Activated naive CD4-positive, alpha-beta T cell treated with anti-CD3 and anti-CD28 coated beads, Interleukin-2, amount 10 ng/mL, durations not matched to agents 7 days and 5 days (primary cell): ENCODE measurements at places on chromosomes 7 and 10.

- DNase-seq = no peak
These were observed 181.3 kb downstream of the RTKN2 start for GRCh38 chr10:62087329-62087728.

GRCh38 chr7:125396466-125397151 is 467.0 kb upstream of the POT1 start:
- no peak for DNase-seq

DNA sequence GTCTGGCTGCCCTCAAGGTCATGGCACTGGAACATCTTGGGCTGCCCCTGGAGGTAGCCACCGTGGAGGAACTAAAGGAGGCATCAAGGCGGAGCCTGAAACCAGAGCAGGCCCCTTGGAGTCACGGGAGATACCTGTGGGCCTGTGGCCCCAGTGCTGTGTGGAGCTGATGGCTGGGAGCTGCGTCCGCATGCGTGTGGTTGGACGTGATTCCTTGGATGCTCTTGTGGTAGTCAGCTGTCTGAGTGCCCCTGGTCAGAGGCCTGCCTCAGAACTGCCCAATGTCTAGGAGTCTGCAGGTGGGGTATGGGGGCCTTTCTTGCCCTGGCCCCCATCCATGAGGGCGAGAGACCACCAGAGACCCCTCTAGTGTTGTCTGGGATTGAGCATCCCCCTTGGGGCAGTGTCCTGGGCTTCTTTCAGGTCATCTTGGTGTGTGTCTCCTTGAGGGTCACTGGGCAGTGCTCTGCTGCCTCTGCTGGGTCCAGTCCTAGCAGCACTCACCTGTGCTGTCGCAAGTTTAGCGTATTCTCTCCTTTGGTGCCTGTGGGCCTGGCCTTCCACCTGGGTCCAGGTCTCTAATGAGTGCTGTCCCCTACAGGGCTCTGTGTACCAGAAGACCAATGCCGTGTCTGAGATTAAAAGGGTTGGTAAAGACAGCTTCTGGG is 8.1 kb downstream of the PGAM2 start:
- no peak for DNase-seq

GRCh38 chr10:122845783-122846332 is at the start of gene CUZD1:
Gene CUZD1, minus strand, starts transcription at chr10:122845857. Its CDS starts 14 bp downstream, at chr10:122845843.
- DNase-seq = no peak

DNA sequence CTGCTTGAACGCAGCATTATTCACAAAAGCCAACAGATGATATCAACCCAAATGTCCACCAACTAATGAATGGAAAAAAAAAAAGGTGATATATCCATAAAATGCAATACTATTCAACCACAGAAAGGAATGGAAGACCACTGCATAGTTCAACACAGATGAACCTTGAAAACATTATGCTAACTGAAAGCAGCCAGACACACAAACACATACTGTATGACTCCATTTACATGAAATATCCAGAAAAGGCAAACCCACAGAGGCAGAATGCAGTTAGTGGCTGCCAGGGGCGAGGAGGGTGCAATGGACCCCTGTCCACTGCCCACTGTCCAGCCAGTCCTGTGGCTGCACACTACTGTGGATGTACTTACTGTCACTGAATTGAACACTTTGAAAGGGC is 36.6 kb downstream of the KIAA1549 start:
- DNase-seq = no peak

DNA sequence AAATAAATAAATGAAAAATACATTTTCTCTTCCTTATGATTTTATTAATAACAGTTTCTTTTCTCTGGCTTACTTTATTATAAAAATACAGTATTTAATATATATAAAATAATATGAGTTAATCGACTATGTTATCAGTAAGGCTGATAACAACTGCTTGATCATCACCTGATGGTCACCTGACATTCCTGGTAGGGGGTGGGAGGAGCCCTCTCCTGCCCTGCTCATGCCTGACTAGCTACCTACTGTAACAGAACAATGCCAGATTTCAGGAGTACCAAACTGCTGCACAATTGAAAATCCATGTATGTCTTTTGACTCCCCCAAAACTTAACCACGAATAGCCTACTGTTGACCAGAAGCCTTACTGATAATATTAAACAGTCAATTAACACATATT is 1.3 kb upstream of the APBB1IP start:
- DNase-seq = no peak

GRCh38 chr7:128804484-128804883 is 12.7 kb downstream of the CCDC136 start:
- DNase-seq = no peak

DNA sequence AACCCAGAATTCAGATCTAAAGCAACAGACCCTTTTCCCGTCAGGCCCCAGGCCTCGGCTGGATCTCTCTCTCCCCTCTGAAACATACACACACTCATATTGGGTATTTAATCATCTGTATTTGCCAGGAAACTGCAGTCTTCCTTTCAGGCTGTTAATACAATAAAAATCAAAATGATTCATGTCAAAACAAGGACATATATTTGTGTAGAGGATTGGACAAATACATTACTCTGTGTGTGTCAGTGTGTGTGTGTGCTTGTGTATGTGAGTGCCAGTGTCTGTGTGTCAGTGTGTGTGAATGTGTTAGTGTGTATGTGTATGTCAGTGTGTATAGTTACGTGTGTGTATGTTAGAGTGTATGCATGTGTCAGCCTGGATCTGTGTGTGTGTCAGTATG is 90.8 kb downstream of the JCAD start:
- DNase-seq = no peak

DNA sequence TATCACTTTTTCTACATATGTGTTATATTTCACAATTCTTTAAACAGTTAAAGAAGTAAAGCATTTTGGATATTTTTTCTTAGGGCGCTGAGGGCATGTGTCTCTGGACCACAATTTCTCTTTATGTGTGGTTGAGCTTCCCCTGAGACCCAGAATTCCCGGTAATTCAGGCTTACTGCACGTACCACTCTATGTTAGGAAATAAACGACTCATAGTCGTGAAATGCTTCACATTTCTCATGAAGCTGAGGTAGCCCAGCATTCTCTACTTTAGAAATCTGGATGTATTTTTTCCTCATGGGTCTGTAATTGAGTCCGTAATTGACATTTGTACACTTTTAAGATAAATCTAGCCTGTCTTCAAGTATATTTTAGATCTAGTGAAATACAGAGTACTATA is 170.6 kb downstream of the FZD1 start:
- DNase-seq = no peak

- no peak for DNase-seq
These were observed 19.9 kb upstream of the ZEB1 start for GRCh38 chr10:31299119-31299518.

DNA sequence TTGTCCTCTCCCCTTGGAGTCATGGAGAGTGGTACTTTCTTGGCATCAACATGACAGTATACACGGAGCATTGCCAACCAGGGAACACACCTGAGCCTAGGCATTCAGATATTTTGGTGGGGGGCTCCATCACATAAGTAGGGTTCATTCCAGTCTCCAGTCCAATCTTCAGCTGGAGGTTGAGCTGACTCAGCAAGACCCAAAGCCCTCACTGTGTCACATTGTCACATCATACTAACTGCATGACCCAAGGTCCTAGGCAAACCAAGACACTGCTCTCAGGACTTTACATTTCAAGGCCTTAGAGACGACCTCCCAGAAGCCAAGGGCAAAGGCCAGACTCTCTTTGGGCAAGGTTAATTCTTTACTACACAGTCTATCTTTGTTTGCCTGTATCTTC is 190.1 kb downstream of the TMEM178B start:
- DNase-seq = no peak

DNA sequence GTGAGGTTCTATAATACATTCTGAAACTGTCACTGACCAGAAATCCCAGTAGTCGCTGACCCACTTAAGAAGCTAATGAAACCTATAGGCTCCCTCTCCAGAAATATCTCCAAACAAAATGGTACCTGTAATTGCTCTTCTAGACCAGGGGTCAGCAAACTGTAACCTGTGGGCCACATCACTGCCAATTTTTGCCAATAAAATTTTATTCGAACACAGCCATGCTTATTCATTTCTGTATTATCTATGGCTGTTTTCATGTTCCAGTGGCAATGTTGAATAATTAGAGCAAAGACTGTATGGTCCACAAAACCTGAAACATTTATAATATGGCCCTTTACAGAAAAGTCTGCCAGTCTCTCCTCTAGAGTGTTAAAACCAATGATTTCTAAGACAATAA is 37.2 kb upstream of the SVIL start:
- DNase-seq = no peak

GRCh38 chr10:86048571-86048970 is 318.0 kb downstream of the GRID1 start:
- no peak for DNase-seq

DNA sequence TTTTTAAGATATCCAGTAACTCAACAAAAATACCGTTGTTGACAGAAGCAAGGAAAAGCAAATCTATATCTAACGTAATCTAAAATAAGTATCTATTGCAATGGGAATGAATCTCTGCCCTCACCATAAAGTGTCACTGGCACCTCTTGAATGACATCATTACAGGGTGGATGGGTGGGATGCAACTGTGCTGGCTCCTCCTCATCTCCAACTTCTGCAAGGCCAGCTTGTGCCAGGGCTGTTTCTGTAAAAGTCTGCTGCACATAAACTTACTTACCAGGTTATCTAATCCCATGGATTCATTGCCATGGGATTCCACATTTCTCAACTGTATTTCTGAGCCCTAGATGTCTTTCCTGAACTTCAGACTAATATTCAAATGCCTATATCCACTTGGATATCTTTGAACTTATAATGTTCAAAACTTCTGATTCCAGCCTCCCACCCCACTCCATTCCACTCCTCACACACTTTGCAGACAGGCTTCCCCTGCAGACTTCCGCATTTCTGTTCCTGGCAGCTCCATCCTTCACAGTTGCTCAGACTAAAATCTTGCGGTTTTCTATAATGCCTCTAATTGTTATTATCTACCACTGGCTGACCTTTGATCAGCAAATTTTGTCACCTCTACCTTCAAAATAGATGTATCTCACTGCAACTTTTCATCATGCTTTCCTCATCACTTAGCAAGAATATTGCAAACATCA is 10.7 kb downstream of the FGL2 start:
- no peak for DNase-seq

DNA sequence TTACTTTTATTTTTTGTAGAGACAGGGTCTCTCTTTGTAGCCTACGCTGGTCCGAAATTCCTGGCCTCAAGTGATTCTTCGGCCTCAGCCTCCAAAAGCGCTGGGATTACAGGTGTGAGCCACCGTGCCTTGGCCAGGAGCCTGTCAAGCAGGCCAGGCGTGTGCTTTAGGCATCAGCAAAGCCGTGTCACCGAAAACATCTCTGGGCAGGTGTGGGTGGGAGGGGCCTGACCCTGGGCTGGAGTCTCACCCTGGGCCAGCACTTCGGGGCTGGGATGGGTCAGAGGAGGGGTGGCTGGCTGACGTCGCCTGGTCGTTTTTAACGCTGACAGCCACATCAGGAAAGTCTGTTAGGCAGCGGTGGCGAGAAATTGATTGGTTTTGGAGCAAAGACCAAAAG is 80.9 kb downstream of the UNCX start:
- DNase-seq = peak; percentile 3

DNA sequence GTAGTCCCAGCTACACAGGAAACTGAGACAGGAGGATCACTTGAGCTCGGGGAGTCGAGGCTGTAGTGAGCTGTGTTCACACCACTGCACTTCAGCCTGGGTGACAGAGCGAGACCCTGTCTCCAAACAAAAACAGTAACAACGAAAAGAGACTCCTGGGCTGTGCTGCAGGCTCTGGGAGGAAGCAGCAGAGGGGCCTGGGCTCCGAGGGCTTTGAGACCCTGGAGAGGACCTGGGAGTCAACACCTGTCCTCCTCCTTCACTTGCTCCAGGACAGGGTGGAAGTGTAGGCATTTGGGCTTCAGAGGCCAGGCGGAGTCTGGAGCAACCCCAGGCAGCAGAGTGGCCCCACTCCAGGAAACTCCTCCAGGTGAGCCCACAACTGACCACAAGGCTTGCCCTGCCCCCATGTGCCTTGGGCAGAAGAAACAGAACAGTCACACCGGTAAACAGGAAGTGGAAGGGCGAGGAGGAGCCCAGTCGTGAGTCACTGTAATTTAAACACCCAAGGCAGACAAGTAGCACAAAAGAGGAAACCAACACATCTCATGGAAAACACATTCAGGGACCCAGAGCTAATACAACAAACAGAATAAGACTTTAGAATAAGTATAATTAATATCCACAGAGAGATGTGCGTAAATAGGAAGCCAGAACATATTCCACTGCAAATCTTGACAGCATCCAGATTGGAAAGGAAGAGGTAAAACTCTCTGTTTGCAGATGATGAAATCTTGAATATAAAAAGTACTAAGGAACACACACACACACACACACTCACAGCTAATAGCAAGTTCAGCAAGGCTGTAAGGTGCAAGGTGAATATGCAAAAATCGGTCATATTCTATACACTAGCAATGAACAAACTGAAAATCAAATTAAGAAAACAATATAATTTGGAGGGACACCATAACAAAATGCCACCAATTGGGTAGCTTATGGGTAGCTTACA is 20.5 kb upstream of the RASGEF1A start:
- peak; percentile 84 for DNase-seq

GRCh38 chr7:155305231-155305904 is 7.7 kb downstream of the INSIG1 start:
- DNase-seq = no peak

DNA sequence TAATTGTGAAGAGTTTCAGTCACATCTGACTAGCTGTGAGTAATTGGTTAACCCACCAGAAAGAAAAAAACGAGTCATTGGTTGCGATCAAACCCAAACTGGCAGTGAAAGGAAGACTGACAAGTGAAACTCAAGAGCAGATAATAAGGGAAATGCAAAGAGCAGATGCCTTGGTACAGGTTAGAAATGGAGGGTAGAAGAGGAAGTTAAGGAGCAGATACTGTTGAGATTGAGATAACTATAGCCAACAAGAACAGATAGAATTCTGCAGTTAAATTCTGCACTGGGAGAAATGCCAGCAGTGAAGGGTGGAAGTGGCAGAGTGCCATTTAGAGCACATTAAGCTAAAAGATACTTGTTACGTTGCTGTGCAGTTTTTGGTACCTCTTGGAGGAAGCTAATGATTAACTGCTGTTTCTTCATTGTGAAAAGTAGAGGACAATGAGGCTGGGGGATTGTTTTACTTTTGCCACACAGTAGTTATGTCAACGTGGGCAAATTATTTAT is 65.8 kb downstream of the CDK13 start:
- DNase-seq = no peak

DNA sequence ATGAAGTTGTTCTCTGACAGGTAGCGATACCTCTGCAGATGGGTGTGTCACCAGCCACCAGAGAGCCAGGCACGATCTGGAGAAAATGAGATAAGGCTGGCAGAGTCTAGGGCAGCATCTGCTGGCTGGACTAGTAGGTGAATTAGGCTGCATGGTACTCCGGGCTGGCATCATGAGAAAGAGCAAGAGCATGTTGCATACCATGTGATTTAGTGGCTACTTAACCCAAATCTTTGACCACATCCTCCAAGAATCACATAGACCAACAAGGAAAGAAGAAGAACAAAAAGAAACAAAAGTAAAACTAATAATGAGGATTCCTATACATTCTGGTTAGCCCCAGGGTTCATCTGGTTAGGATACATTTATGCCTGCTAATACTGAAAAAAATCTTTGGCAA is 23.4 kb upstream of the FAM170B start:
- no peak for DNase-seq
